ENCODE measurements at places on chromosomes 4 and X. TPM values are rescaled to one million over a fixed set of nuclear protein-coding genes. Genes with fewer than 3 reads are reported as not detected.

The STBD1 gene
- 0.25 TPM for polyA plus RNA-seq

The DCAF4L1 gene
- polyA plus RNA-seq: not detected

The AMER1 gene
- 2.8 TPM for polyA plus RNA-seq

The GABRA4 gene
- polyA plus RNA-seq: 0.36 TPM

The SLC6A8 gene
- 80.5 TPM for polyA plus RNA-seq

The ZDHHC15 gene
- 3.3 TPM for polyA plus RNA-seq

The CLDN34 gene
- polyA plus RNA-seq: not detected

The MRFAP1L1 gene
- polyA plus RNA-seq: 83.7 TPM

The HELT gene
- polyA plus RNA-seq: not detected

The TREX2 gene
- not detected for polyA plus RNA-seq

The ARL9 gene
- 3.1 TPM for polyA plus RNA-seq

The SORBS2 gene
- polyA plus RNA-seq: 7.2 TPM

The DCAF12L1 gene
- not detected for polyA plus RNA-seq

The TEX13C gene
- not detected for polyA plus RNA-seq

The FAM47B gene
- not detected for polyA plus RNA-seq

The SSX3 gene
- not detected for polyA plus RNA-seq

The SMPX gene
- polyA plus RNA-seq: 0.41 TPM

The ALAS2 gene
- 0.90 TPM for polyA plus RNA-seq

The SLC2A9 gene
- 5.2 TPM for polyA plus RNA-seq

The CENPVL2 gene
- polyA plus RNA-seq: not detected

The PAPSS1 gene
- polyA plus RNA-seq: 54.3 TPM

The PTPN13 gene
- 5.0 TPM for polyA plus RNA-seq

The NAP1L2 gene
- 14.1 TPM for polyA plus RNA-seq

The UGT2B11 gene
- polyA plus RNA-seq: not detected

The IBSP gene
- polyA plus RNA-seq: not detected

The RASSF6 gene
- polyA plus RNA-seq: 18.4 TPM

The C1QTNF7 gene
- polyA plus RNA-seq: 0.22 TPM

The BTC gene
- polyA plus RNA-seq: not detected

The PPP1R2C gene
- polyA plus RNA-seq: not detected

The HAUS3 gene
- polyA plus RNA-seq: 3.8 TPM

The ZMAT1 gene
- polyA plus RNA-seq: 1.2 TPM

The PPARGC1A gene
- polyA plus RNA-seq: 2.6 TPM

The ZNF711 gene
- polyA plus RNA-seq: 10.1 TPM

The BRS3 gene
- polyA plus RNA-seq: not detected

The DSPP gene
- not detected for polyA plus RNA-seq

The SPATA18 gene
- 3.6 TPM for polyA plus RNA-seq

The RAP1GDS1 gene
- polyA plus RNA-seq: 34.5 TPM

The MXRA5 gene
- 1.5 TPM for polyA plus RNA-seq

The PDE6B gene
- 8.7 TPM for polyA plus RNA-seq

The EDA gene
- polyA plus RNA-seq: 0.76 TPM

The TAF7L gene
- polyA plus RNA-seq: not detected
